PC-3 (cell line): ENCODE measurements at places on chromosomes 4 and X.

DNA sequence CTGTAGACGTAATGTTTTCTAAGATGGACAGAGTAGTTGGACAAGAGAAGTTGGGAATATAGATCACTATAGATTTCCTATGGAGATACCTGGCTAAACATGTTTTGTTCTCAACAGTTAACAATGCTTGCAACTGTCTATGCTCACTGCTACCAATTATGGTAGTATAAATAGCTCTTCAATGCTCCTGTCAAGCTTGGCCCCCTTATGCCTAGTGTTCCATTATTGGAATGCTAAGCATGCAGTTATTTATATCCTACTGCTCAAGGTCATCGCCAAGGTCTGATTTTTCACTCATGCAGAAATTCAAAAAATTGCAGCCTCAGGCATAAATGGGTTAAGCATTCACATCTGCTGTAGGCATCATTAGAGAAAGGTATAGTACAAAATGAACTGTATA, 519.0 kb downstream of the IL15 start:
- DNase-seq, result no peak

- DNase-seq, result peak; percentile 25
Observed at GRCh38 chr4:71288875-71289274, 49.9 kb upstream of the SLC4A4 start.

GRCh38 chrX:77953302-77953701, 16.1 kb downstream of the PGAM4 start:
- DNase-seq, result no peak

DNA sequence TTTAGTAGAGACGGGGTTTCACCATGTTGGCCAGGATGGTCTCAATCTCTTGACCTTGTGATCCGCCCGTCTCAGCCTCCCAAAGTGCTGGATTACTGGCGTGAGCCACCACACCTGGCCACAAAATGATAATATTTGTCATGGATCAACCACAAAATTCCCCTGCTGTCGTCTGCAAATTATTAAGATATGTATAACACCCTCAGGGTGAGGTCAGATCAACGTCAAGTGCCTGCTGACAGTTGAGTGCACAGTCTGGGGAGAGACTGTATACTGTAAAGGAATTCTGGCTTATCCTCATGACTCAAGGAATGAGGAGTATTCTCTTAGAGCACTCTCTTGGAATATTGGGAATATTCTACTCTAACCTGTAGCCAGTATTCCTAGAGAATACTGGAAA, 11.2 kb downstream of the EPGN start:
- peak; percentile 62 for DNase-seq

- no peak for DNase-seq
Observed at GRCh38 chr4:41646862-41647261, 101.7 kb downstream of the PHOX2B start.

GRCh38 chr4:136850446-136850845, 681.8 kb downstream of the PCDH18 start:
- DNase-seq, result no peak

DNA sequence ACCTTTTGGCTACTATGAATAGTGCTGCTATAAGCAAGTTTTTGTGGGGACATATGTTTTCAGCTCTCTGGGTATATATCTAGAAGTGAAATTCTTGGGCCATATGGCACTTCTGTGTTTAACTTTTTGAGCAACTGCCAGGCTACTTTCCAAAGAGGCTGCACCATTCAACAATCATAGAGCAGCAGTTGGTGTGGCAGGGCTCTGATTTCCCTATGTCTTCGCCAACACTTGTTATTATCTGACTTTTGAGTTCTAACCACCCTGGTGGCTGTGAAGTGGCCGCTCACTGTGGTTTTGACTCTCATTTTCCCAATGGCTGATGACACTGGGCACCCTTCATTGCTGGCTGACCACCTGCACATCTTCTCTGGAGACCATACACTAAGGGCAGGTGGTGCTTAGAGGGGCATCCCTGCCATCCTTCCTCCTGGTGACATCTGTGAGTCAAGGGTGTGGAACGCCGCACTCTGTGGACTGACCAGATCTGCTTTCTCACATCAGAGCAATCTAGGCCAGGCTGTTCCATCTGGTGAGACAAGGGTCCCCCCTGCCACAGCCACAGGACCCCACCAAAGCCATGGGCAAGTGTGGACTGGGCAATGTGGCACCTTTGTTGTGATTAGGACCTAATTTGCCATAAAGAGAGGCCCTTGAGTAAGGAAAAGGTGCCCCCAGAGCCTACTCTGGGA, 49.6 kb downstream of the ZFYVE28 start:
- no peak for DNase-seq
